ENCODE measurements at places on chromosomes 11 and 22.

GRCh38 chr11:105582497-105582896 lies 27.4 kb upstream of the GRIA4 start:
- no peak for DNase-seq

GRCh38 chr22:25110596-25110845 lies 89.1 kb upstream of the CRYBB3 start:
- DNase-seq, result no peak

GRCh38 chr22:30908051-30908461 lies 60.5 kb downstream of the MORC2 start:
- DNase-seq, result no peak

DNA sequence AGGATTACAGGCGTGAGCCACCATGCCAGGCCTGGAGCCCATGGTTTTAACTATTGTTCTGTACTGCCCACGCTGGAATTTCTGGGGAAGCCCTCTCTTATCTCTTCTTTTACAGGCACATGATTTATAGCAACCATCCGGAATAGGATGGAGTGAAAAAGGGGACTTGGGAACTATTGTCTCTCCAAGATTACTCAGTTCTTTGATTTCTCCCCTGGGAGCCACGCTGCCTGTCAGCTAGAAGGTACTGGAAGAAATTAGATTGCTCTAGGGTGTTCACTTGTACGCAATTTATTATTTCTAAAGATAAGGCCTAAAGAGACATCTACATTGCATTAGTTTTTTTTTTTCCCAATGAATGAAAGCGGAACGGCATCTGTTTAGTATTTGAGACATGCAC lies 65.6 kb upstream of the PTPRJ start:
- no peak for DNase-seq

GRCh38 chr11:19447150-19447566 lies 206.4 kb upstream of the E2F8 start:
- DNase-seq, result no peak

DNA sequence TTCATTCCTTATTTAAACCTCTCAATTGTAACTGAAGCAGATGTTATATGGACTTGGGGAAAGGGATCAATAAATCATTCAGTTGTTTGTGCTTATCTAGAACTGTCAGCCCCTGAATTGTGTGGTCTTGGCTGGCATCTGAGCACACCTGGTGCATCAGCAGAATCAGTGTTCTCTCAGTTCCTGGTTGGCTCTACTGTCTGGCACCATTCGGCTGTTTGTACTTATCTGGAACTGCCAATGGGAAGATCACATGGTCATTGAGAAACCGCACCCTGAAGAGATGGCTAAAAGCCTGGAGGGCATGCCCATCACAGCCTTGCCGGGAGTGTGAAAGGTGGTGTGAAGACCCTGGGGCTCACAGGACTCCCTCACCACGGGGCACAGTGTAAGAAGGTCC lies 37.1 kb upstream of the EHF start:
- DNase-seq, result no peak

DNA sequence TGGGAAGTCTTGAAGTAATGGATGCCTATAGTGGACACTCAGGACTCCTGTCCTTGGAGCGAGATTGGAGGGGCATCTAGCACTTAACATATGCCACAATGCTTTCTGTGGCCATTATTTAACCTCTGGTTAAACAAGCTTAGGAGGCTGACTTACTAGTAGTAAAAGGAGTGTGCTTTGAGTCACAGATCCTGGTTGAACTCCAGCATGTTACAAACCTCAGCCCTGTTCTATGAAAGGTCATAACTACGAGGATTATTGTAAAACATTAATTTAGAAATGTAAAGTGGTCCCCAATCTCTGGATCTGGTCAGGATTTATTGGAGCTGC lies 1.1 kb upstream of the LBHD1 start:
- no peak for DNase-seq

- DNase-seq, result no peak
Measured at GRCh38 chr11:14022251-14022650, 59.7 kb downstream of the SPON1 start.

GRCh38 chr22:18001040-18001893 lies 23.1 kb downstream of the MICAL3 start:
- peak; percentile 62 for DNase-seq

DNA sequence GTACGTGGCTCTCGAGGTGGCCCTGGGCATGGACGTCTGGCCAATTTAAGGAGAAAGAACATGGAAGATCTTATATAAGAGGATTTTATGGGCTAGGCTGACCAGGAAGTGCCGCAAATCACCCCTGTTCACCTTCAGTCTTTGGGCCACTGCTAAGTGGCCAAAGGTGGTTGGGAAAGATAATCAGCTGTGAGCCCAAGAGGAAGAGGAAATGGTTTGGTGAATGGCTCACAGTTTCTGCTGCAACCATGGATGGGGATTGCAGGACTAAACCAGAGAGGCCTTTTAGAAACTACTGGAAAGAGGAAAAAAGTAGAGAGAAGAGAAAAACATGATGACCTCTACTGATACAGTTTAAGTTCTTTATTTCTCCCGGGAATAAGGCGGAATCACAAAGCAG lies 96.0 kb upstream of the ARHGAP20 start:
- DNase-seq, result no peak

DNA sequence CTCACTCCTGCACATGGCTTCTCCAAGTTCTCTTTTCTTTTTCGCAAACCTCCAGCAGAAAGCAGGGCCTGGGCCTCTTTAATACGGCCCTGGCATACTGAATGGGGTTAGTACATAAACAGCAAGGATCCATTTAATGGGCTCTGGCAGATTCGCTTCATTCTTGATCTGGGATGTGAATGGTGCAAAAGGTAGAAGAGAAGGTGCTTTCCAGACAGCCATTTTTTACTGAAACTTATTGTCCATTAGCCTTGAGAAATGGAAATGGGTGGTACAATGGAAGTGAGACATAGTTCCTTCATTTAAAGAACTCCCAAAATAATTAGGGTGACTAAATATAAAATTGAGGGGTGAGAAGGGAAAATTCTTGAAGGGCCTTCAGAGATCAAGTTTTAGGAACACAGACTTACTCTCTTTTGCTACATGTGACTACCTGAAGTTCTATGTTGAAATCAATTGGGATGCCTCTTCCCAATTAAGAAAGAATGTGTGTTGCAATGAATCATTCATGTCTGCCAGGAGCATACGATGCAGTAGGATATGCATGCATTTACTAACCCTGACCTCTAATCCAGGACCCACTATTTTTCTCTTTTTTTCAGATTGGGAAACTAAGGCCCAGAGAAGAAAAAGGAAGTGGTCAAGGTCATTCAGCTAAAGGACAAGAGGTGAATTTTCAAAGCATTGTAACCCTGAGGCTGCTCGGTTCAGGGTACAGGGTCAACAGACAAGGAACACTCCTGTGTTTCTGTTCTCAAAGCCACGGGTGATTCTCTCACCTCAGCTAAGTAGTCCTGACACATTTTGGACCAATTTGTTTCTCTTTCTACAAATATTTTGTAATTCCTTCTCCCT lies 144.1 kb downstream of the BBOX1 start:
- no peak for DNase-seq

GRCh38 chr11:19805827-19806226 lies 93.2 kb downstream of the NAV2 start:
- DNase-seq, result no peak

DNA sequence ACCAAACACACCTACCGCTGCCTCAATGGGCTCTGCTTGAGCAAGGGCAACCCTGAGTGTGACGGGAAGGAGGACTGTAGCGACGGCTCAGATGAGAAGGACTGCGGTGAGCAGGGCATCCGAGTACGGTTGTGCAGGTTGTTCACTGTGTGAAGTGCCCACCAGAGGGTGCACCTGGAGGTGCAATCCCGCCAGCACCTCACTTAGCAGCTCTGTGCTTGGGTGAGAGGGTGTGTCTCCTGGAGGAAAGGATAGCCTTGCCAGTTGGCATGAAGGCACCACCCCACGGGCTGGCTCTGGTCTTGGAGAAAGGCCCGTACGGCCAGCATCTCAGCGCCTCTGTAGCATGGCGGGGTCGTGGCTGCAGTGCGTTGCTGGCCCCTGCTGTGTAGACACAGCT lies 39.4 kb downstream of the ST14 start:
- no peak for DNase-seq

GRCh38 chr11:76695133-76695532 lies 24.6 kb upstream of the LRRC32 start:
- DNase-seq, result no peak

DNA sequence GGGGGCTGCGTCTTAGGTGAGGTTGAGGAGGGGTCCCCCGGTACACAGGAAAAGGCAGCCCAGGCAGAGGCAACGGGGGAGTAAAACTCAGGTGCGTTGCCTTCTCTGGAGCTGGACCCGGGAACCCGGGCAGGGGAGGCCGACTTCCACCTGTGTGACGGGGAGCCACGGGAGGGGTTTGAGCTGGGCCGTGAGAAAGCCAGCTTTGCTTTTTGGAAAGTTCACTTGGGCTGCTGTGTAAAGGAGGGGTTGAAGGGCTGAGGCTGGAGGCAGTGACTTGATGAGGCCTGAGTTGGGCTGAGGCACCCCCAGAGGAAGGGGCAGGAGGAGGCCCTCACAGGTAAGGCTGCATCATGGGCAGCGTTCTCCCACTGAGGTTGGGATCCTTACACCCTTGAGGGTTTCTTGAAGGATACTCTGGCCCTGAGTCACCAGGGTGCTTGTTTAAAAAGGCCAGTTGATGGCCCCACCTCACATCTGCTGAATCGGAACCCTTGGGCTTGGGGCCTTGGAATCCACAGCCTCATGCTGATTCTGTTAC lies 47.2 kb downstream of the CHRDL2 start:
- no peak for DNase-seq

DNA sequence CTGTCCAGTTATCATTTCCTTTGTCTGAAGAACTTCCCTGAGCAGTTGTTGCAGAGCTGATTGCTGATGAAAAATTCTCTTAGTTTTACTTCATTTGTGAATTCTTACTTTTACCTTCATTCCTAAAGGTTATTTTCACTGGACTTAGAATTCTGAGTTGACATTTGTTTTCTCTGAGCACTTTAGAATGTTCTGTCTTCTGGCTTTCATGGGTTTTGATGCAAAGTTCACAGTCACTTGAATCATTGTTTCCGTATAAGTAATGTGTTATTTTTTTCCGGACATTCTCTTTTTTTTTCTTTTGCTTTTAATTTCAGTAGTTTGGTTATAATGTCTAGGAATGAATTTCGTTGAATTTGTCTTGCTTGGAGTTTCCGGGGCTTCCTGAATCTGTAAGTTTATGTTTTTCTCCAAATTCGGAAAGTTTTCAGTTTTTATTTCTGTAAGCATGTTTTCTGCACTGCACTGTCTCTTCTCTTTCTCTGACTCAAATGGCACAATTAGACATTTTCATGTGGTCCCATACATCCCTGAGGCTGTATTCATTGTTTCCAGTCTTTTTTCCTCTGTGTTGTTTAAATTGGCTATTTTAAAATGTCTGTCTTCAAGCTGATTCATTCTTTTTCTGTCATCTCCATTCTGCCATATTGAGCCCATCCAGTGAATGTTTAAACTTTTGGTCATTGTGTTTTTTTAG lies 68.5 kb upstream of the NARS2 start:
- no peak for DNase-seq

DNA sequence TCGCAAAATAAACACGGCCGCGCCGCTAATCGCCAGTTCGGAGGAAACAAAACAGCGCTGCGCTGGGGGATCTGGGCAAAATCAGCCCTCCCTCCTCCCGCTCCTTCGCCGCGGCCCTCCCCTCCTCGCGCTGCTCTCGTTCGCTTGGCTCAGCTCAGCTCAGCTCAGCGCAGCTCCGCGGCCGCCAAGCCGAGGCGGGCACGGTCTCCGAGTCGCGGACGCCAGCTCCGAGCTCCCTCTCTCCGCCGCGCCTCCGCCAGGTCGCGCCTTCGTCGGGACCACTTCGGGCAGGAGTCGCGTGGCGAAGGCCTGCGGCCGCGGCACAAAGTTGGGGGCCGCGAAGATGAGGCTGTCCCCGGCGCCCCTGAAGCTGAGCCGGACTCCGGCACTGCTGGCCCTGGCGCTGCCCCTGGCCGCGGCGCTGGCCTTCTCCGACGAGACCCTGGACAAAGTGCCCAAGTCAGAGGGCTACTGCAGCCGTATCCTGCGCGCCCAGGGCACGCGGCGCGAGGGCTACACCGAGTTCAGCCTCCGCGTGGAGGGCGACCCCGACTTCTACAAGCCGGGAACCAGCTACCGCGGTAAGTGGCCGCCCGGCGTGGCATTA lies at the start of gene SPON1:
TSS of gene SPON1 (plus strand) at position 162 of the 607 bp plus-strand sequence. CDS start at position 344, 182 bp downstream.
- DNase-seq, result no peak

- no peak for DNase-seq
Measured at GRCh38 chr11:75305993-75306392, 45.5 kb downstream of the ARRB1 start.

DNA sequence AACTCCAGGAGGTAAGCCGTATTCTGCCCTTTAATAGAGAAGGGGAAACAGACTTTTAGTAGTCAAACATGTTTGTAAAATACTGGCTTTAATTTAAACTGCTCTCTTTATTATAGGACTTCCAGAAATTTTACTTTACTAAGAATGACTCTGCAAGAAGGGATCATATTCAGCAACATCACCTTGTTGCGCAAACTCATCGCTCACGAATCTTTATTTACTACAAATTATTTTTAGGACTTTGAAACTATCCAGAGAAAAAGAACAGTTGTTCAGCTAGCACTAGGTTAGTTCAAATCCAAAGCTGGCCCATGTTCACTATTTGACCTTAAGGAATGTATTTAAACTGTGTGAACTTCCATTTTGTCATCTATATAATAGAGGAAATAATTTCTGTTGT lies 498.3 kb upstream of the TENM4 start:
- no peak for DNase-seq

GRCh38 chr22:39727541-39727940 lies 157.0 kb downstream of the CACNA1I start:
- no peak for DNase-seq

- DNase-seq, result no peak
Measured at GRCh38 chr11:82873919-82874333, 26.3 kb downstream of the PRCP start.

Measured in stimulated activated CD4-positive, alpha-beta T cell treated with anti-CD3 and anti-CD28 coated beads, Interleukin-15, amount 100 ng/mL, for 1 hour (primary cell).